ENCODE measurements at places on chromosomes 4 and X.

DNA sequence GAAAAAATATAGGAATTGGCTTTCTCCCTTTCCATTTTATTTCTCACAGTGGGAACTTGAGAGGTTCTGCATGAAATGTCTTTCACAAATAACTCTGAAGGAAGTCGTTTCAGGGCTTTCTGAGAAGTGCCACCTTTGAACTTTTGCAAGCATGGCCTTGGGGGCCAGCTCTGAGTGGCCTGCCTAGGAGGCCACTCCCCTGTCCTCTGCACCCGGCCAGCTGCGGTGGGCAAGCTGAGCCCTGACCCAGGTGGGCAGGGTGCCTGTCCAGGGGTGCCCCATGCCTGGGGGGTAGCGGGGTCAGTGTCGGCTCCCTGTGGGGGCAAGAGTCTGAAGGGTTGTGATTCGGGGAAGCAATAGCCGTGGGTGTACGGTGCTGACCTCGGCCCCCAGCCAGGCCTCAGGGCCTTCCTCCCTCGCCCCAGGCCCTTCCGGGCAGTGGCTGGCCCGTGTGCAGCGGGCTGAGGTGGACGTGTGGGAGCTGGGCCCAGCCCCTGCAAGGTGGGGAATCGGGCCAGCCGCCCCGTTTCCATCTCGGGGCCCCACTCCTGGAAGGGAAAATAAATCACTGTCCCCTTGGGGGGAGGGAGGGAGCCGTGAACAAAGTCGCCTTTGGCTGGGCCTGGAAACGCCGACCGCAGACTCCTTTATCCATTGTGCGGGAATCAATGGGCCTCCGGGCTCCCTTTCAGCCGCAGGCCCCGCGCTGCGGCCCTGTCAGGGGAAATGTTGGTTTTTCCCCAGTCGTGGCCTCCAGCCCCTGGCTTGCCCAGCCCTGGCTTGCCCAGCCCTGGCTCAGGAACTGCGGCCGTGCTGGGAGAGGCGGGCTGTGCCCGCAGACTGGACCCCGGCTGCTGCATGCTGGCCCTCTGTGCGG is 3.1 kb downstream of the FGFRL1 start:
- no peak for DNase-seq

GRCh38 chrX:131041667-131042066 is 16.5 kb upstream of the ARHGAP36 start:
- no peak for DNase-seq

DNA sequence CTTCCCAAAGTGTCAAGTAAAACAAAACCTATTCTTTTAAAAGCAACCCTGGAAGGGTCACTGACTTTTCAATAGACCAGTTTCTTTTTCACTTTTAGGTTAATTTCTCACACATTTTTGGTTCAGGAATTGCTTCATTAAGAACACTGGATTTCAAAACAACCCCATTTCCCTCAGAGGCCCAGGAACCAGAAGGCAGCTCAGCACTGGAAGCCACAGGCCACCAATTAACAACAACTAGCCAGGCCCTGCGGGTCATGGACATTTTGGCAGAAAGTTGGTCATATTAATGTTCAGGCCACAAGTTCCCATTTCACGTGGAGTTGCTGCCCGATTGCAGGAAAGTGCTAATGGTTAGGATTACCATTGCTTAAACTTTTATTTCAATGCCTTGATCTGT is 39.8 kb downstream of the HAND2 start:
- DNase-seq, result no peak

DNA sequence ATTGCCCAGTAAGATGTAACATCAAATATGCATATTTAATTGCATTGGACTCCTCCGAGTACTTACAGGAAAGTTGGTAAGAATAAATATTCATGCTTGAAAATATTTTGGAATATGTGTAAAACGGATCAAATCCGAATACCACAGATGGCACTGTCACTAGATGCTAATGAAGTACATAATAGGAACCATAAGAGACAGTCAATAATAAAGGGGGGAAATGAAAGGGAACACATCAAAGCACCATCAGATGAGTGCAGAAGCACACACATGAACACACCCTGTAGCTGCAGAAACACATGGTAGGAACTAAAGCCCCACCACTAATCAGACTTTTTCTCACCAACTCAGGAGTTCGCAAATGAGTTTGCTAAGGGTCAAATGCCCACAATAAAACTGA is 52.2 kb upstream of the PAGE5 start:
- no peak for DNase-seq

DNA sequence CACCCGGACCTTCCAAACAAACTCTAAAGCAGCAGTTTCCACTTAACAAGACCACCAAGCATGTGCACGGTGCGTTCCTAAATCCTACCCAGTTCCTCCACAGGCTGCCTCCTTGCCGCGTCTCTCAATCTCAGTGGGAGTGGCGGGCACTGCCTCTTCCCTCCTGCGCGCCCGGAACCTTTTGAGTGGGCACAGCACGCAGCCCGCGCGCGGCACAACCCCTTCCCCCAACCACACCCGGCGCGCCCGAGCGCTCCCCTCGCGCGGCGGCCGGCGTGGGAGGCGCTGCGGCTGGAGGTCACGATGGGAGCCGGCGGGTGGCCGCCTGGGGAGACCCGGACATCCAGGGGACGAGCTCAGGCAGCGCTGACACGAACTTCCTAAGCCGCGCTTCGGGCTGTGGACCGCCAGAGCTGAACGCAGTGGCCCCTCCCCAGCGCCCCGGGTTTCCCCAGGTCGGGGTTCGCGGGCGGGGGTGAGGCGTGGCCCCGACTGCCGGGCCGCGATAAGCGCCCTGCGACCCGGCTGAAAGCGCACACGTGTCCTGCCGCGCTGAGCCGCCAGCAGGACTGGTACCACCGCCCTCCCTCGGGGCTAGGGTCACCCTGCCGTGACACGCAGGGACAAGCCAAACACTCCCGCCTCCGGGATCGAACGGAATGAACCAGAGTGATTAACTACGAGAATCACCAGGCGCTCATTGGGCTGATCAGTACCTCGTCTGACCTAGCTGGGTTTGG is at the start of gene ABCG2:
TSS of gene ABCG2 (minus strand) at position 151 of the 740 bp plus-strand sequence. CDS start 18,644 bp downstream, outside the sequence.
- no peak for DNase-seq

DNA sequence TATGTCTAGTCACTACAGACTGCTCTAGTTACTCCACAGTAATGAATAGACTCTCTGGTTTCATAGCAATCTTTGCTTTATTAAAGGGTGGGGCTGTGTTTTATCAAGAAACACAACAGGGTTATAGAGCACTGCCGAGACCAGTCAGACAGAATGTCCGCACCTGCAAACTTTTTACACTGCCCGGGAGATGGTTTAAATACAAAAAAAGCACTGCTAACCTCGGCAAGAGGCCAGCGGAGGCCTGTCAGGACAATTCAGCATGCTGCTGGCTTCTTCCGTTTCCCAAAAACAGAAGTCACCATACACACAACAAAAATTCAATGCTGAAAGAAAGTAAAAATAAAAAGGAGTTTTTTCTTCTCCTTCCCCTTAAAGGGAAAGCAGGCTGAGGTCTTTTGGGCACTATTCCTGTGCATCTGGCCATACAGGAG is 67.4 kb downstream of the IRF2 start:
- DNase-seq, result no peak

DNA sequence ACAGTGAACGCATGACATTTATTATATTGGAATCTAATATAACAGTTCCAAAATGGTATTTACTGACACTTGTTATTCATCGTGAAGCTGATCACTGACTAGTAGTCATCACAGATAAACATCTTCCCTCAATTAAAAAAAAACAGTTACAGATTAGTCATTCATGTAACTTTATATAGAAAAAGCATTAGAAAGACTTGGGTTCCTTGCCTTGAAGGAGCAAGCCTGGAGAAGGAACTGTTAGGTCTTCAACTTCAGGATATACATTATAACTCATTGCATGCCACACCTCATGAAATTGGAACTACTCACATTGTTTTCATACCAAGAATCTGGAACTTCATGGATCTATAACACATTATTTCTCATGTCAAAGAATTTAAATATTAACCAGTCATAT is 317.7 kb downstream of the CCSER1 start:
- DNase-seq, result no peak

GRCh38 chr4:187415231-187415630 is 580.3 kb upstream of the ZFP42 start:
- DNase-seq, result no peak

DNA sequence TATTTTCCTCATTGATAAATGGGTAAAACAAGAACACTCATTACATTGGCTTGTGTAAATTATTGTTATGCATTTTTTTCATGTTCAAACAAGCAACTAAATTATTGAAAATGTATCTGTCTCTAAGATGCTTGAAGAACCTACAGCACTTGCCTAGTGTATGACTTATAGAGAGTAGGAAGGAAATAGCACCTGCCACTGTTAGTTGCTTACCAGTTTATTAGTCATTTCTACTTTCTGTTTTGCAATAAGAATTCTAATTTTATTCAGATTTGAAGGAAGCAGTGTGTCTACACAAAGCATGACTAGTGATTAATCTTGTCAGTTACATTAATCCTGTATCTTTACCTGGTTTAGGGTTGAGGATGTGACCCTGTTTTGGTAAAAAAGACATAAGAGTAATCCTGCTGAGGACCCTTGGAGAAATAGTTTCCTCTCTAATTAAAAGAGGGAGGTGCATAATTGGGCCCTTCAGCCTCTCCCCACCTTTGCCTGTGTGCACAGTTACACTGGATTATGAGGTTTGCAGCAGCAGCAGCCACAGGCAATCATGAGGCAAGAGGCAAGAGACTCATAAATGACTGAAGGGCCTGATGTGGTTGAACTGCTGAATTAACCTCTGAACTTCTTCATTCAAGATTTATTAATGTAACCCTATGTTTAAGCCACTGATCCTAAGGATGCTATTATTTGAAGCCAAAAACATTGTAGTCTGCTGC is 1202.1 kb downstream of the ADGRL3 start:
- no peak for DNase-seq

GRCh38 chr4:110484029-110484428 is 8.1 kb downstream of the ENPEP start:
- DNase-seq, result no peak

- no peak for DNase-seq
Observed at GRCh38 chr4:61201961-61202637, 2.0 kb downstream of the ADGRL3 start.

DNA sequence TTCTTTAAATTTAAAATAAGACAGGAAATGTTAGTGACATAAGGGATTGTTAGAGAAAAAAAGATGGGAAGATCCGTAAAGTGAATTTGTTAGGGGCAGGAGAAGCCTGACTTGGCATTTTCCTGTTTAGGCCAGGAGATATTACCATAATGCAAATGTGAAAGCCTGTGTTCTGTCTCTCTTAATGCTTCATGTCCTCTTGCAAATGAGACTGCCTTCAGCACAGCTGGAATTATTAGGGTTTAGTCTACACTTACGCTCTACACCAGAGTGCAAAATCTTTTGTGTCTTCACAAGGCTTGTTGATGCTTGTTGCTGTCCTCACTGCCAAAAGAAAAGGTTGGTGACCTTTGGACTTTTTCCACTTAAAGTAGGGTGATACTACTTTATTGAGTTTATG is 56.8 kb downstream of the JADE1 start:
- no peak for DNase-seq
